ENCODE measurements at places on chromosomes 5 and 9. TPM values are rescaled to one million over a fixed set of nuclear protein-coding genes. Genes with fewer than 3 reads are reported as not detected.
A peak's percentile ranks its signal among the peaks of the same experiment; 100 is the strongest.

The INSL4 gene
- not detected for polyA plus RNA-seq

The ENTREP1 gene
- 7.3 TPM for polyA plus RNA-seq

DNA sequence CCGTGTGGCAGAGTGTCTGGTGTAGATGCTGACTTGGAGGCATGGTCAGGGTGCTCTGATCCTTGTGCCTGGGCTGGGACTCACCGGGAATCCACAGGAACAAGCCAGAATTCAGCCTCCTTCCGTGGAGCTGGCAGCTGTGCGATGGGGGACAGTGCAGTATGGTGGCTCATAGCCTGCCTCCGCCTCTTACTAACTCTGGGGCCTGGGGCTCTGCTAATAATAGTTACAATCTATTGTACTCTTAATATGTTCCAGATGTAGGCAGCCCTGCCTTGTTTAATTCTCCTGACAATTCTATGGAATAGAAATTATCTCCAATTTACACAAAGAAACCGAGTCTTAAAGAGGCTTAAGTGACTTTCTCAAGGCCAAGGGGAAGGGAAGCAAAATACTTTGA, 77.6 kb downstream of the PCDH1 start:
- DNase-seq = no peak
- no peak overlapping the region for H3K4me3 ChIP-seq
- H3K4me1 ChIP-seq = no peaks in the 10 kb centered on the region

- H3K36me3 ChIP-seq = no peaks in the 10 kb centered on the region
- no peak overlapping the region for H3K4me3 ChIP-seq
- DNase-seq = no peak
- H3K4me1 ChIP-seq = no peaks in the 10 kb centered on the region
- H3K27me3 ChIP-seq = no peaks in the 10 kb centered on the region
Measured at GRCh38 chr5:143890487-143890886, 78.5 kb downstream of the HMHB1 start.

- no peak overlapping the region for H3K27ac ChIP-seq
- no peaks in the 10 kb centered on the region for H3K36me3 ChIP-seq
- no peaks in the 10 kb centered on the region for H3K4me1 ChIP-seq
- no peak for DNase-seq
- H3K27me3 ChIP-seq = peaks cover 25% of the 10 kb centered on the region
- H3K4me3 ChIP-seq = no peak overlapping the region
Measured at GRCh38 chr5:96427824-96428223, 5.2 kb downstream of the PCSK1 start.

DNA sequence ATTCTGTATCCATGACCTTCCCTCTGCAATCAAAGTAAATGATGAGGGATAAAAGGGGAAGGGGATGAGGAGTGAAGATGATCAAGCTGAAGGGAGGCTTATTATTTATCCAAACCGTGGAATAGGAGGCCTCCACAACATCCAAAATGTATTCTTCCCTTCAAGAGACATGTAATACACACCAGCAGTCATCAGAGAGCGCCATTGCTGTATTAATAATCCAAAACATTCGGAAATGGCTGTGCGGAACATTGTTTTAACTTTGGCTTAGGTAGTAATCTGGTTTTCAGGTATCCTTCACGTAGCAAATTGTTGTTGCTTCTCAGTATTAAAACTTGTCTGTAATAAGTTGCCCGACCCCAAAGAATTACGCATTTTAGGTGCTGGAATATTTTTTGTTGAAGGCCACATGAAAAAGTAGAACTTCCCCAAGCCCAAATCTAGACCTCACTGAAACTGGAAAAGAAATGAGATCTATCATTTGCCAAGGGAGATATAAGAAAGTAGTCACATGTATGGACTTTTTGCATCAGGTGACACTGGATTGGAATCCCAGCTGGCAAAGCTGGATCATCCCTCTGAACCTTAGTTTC, 2.6 kb upstream of the BOD1 start:
- no peak overlapping the region for H3K27ac ChIP-seq
- H3K36me3 ChIP-seq = no peaks in the 10 kb centered on the region
- peak; percentile 56 for DNase-seq
- H3K27me3 ChIP-seq = no peaks in the 10 kb centered on the region
- peaks cover 22% of the 10 kb centered on the region for H3K4me1 ChIP-seq
- H3K4me3 ChIP-seq = no peak overlapping the region

DNA sequence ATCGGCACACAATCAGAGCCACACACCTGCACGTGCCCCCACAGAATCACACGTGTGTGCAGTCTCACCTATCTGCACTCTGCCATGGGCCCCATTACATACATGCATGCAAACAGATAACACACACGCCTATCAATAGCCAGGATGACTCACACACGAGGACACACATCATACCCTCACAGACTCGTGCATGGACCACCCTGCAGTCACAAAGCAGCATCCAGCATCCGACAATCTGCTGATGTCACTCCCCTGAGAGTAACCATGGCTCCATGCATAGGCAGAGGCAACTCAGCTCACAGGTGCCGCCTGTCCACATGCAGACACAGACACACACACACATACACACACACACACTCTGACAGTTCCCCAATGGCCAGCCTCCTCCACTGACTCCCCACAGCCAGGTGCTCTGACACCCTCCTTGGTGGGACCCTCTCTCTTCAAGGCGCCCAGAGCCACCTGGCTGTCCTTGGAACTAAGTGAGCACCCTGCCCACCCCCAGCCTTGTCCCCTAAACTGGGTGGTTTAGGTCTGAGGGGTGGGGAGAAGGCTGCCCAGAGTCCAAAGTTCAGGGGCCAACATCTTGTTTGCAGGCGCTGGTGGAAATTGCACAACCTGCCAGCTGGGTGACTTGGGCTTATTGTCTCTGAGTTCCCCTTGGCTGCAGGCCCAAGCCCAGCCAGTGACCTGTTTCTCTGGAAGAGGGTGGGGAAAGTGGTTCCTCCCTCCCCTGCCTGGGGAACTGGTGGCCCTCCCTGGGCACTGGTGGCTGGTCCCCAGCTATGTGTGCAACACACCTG, 34.6 kb upstream of the NEK6 start:
- H3K36me3 ChIP-seq = no peaks in the 10 kb centered on the region
- H3K27me3 ChIP-seq = no peaks in the 10 kb centered on the region
- H3K27ac ChIP-seq = peak overlapping the region; percentile 92
- H3K4me3 ChIP-seq = no peak overlapping the region

GRCh38 chr9:116340270-116340669, 186.7 kb downstream of the PAPPA start:
- no peak for DNase-seq
- no peaks in the 10 kb centered on the region for H3K36me3 ChIP-seq
- H3K4me1 ChIP-seq = no peaks in the 10 kb centered on the region
- H3K4me3 ChIP-seq = no peak overlapping the region
- H3K27me3 ChIP-seq = peaks cover 4% of the 10 kb centered on the region

DNA sequence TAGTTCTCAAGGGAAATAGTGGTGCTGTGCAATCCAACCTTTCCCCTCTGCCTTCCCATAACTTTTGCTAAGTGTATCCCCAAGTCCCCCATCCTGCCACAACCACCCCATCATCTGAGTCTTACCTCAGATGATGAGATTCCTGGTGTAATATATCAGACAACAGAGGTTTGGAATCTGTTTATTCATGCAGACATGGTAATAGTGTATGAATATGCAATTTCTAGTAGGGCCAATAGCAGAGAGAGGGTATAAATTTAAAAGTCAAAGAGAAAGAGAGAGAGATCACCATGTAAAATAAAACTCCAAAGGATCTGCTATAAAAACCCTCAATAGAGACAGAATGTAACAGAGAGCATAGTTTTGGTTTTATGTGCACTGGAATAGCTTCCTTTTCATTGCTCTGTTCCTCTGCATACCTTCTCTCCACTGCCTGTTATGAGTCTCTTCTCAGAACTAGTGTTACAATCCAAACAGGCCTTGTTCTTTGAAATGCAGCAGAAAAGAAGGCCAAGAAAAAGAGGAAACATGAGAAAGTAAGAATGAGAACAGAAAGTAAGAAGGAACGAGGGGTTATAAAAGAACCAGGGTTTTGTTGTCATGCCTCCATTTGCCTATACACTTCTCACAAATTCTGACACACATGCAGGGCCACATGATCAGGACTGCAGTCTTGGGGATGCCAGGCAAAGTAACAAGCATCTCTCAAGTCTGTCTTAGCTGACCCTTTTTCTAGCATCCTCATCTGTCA, 278.0 kb downstream of the CETN3 start:
- no peak for DNase-seq
- H3K4me3 ChIP-seq = no peak overlapping the region
- no peaks in the 10 kb centered on the region for H3K4me1 ChIP-seq
- no peaks in the 10 kb centered on the region for H3K27me3 ChIP-seq

The SLC4A9 gene
- 0.22 TPM for polyA plus RNA-seq

Data from large intestine (tissue), 12 donors.